ENCODE measurements at places on chromosomes 1 and 21.
A peak's percentile ranks its signal among the peaks of the same experiment; 100 is the strongest.

DNA sequence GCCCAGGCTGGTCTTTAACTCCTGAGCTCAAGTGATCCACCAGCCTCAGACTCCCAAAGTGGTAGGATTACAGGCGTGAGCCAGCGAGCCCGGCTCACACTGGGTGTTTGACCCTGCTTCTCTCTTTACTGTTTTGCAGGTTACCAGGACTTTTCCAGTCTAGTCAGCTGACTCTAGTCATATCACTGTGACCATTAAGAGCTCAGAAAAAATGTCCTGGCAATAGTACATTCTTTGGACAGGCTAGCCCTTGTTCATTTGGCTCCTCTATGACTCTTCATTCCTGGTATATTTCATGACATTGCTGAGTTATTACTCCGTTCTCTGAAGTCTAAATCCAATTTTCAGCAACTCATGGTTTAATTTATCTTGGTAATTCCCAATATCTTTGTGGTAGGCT, 8.0 kb upstream of the CA6 start:
- no peak for DNase-seq

DNA sequence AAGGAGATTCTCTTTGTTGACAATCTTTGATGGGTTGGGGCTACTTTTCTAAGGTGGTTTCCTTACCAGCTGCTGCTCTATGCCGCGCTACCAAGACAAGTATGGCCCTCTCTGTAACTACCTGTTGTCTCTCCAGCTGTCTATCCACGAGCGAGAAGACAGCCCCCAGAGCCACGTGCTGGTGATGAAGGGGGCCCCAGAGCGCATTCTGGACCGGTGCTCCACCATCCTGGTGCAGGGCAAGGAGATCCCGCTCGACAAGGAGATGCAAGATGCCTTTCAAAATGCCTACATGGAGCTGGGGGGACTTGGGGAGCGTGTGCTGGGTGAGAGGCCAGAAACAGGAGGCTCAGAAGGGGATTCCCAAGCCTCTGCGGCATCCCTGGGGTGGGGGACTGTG, 14.4 kb downstream of the ATP1A2 start:
- no peak for DNase-seq

GRCh38 chr21:35963920-35964451, 96.3 kb downstream of the SETD4 start:
- no peak for DNase-seq

GRCh38 chr1:198157241-198157846, 546 bp downstream of the NEK7 start:
- peak; percentile 64 for DNase-seq

DNA sequence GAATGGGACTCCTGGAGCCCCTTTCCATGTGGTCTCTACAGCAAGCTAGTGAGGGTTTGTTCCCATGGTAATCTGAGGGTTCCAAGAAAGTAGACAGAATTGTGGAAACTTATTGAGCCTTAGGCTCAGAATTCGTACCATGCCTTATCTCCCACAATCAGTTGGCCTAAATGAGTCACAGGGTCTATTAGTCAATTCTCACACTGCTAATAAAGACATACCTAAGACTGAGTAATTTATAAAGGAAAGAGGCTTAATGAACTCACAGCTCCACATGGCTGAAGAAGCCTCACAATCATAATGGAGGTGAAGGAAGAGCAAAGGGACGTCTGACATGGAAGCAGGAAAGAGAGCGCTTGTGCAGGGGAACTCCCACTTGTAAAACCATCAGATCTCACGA, 106.6 kb upstream of the CXADR start:
- DNase-seq: no peak

DNA sequence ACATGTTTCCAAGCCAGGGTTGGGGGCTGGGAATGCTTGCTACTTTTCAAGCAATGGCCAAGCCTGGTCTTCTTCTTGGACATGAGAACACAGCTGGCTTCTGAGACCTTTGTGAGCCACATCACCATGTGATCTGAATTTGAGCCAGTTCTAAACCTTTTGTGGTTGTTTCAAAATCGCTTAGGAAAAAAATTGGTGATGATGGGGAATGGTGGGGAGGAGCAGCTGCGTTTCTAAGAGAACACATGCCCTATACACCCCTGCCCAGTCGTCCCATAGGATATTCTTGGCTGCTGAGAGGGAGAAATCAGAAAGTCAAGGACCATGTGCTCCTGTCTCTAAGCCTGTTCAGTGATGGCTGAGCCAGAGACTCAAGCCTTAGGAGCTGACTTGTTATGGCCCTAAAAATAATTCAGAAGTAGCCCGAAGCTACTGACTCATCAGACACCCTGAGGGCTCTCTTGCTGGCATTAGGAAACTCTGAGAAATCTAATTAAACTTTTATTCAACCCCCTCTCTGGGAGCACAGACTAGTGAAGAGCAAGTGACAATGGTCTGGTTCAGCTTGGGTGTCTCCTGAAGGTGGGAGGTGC, 30.5 kb downstream of the CCDC185 start:
- DNase-seq: no peak

- no peak for DNase-seq
These were observed 199.8 kb downstream of the USH2A start for GRCh38 chr1:216223486-216223885.

GRCh38 chr1:32972814-32973428, 8.3 kb upstream of the RNF19B start:
- no peak for DNase-seq

GRCh38 chr1:87826681-87827251, 498.1 kb downstream of the LMO4 start:
- no peak for DNase-seq

- DNase-seq: no peak
These were observed 34.0 kb downstream of the FH start for GRCh38 chr1:241485554-241485992.

- no peak for DNase-seq
These were observed 168.9 kb downstream of the LMO4 start for GRCh38 chr1:87497380-87498203.

DNA sequence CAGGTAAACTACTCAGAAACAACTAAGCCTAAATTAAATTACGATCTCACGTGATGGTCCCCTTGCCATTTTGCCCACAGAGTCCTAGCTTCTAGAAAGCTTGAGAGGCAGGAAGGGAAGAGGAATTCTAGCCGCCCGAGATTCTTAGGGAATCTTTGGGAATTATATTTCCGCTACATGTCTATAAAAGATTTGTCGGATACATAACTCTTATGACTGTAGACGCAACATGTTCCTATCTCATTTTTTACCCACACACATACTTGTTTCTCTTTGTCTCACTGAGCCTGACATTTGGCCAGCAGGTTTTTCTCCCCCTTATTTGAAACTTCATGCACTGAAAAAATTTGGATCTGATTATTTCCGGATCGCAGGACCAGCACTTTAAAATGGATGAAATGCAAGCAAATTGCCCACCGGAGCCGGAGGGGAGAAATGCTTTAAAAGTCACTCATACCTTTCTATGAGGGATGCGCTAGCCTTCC, 5.5 kb downstream of the GLIS1 start:
- DNase-seq: no peak

GRCh38 chr1:244918421-244919319, 54.3 kb upstream of the HNRNPU start:
- peak; percentile 57 for DNase-seq
